ENCODE measurements at places on chromosomes 16 and 17.

DNA sequence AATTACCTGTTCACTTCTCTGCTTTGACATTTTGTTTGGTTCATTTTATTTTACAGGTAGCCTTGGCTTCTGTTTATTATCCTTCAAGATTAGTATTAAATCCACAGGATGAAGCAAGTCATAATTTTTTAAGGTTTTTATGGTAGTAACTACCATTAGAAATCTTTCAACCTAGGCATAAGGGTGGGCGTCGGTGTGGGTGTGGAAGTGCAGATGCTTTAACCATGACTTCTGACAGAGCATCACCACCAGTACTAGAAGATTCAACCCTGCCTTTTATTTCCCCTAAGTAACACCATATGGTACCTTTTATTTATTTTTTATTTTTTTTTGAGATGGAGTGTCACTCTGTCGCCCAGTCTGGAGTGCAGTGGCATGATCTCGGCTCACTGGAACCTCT, 22.7 kb downstream of the AP2B1 start:
- no peak for DNase-seq

GRCh38 chr16:14249291-14250032, 178.3 kb downstream of the MRTFB start:
- peak; percentile 36 for DNase-seq

DNA sequence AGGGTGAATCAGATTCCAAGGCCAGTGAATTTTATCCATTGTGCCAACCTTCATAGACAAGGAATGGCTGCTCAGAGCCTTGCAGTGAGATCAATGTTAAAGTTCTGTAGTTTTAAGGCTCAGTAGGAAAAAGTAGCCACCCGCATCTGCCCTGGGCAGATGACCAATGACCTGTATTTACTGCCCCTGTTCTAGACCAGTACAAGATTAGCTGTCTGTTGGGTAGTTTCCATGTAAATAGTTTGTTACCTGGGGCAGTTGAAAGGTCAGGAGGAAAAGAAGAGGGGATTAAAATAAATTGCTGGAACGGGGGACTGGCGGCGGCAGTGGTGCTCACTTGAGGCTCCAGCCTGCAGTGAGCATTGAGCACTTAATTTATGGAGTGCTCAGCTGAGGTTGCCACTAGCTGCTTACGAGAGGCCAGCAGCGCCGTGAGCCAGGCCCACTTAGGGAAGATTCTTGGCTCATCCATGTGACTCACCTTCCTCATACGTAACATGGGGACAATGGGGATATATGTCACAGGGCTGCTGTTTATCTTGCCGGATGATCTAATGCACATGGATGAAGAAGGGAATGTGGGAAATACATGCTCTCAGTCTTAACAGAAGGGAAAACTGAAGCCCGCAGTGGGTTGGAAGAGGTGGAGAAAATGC, 10.7 kb upstream of the NOS2 start:
- peak; percentile 65 for DNase-seq

- peak; percentile 64 for DNase-seq
These were observed 82.0 kb upstream of the ALOX12 start for GRCh38 chr17:6913608-6914443.

DNA sequence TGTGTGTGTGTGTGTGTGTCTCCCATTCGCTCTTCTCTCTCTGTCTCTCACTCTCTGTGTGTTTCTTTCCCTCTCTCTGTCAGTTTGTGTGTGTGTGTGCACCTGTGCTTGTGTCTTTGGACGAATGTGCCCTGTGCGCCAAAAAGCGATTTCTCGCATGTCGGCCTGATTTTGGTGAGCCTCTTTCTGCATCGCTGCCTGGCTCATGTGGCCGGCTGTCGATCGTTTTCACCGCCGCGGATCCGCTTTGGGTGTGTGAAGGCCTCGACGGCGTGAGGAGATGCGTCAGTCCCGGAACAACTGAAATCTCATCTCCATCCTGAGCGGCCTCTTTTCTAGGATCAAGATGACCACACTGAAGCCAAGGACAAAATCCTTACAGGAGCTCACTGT, 609.0 kb downstream of the KCNJ18 start:
- DNase-seq, result no peak

GRCh38 chr16:14310519-14310991, 239.4 kb downstream of the MRTFB start:
- DNase-seq, result no peak

- no peak for DNase-seq
These were observed 14.8 kb downstream of the CLEC16A start for GRCh38 chr16:10959161-10959560.

GRCh38 chr17:34205401-34205800, 49.7 kb upstream of the CCL2 start:
- peak; percentile 39 for DNase-seq

- DNase-seq, result no peak
These were observed 9.0 kb downstream of the SMYD4 start for GRCh38 chr17:1820528-1821252.

GRCh38 chr17:79779084-79779529, 1.2 kb downstream of the CBX2 start:
- no peak for DNase-seq

- no peak for DNase-seq
These were observed 8.4 kb downstream of the TXNL4B start for GRCh38 chr16:72085002-72085401.

DNA sequence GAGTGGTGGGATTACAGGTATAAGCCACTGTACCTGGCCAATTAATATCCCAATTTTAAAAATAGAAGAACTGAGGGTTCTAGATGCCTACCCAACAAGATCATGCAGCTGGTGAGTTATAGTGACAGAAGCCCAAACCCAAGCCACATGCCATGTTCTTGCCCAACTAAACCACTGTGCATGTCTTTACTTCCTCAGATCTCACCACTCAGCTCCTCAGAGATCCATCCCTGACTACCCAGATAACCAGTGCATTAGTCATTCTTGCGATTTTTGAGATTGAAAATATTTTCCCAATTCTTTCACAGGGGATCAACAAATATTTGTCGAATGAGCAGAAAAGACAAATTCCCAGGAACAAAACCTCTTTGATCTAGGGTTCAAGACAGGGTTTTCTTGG, 303.1 kb downstream of the CBLN1 start:
- no peak for DNase-seq

- DNase-seq, result no peak
These were observed 9.4 kb downstream of the CCDC182 start for GRCh38 chr17:57735707-57736106.

- DNase-seq, result no peak
These were observed 9.8 kb downstream of the CHST6 start for GRCh38 chr16:75485230-75486013.

GRCh38 chr17:13182450-13182849, 164.6 kb upstream of the ELAC2 start:
- no peak for DNase-seq

DNA sequence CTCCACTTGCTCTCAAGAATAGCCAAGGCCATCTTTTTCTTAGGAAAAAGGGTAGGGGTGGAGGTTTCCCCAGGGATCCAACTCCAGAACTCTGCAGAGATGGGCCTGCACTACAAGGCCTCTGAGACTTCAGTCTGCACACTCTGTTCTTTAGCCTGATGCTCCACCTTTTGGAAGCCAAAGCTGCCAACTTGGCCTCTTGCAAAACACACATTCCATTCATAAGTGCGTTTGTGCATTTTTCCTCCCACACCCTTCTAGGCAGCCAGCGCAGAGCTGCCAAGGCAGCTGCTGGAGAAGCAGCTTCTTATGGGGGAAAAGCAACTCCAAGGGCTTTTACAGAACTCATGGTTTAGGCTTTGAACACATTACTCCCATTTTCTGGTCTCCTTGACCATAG, 45.3 kb downstream of the REXO5 start:
- DNase-seq, result no peak

- no peak for DNase-seq
These were observed 37.1 kb upstream of the MYLK3 start for GRCh38 chr16:46785076-46785845.

GRCh38 chr16:22788193-22788530, 25.8 kb upstream of the HS3ST2 start:
- DNase-seq, result peak; percentile 80

GRCh38 chr17:51797150-51797549, 361.4 kb downstream of the CA10 start:
- no peak for DNase-seq

- DNase-seq, result no peak
These were observed 60.2 kb downstream of the WWP2 start for GRCh38 chr16:69822174-69822935.

GRCh38 chr17:38333635-38334295, 10.0 kb downstream of the GPR179 start:
- DNase-seq, result peak; percentile 9

GRCh38 chr17:58995247-58995940, 111.3 kb downstream of the TRIM37 start:
- no peak for DNase-seq

DNA sequence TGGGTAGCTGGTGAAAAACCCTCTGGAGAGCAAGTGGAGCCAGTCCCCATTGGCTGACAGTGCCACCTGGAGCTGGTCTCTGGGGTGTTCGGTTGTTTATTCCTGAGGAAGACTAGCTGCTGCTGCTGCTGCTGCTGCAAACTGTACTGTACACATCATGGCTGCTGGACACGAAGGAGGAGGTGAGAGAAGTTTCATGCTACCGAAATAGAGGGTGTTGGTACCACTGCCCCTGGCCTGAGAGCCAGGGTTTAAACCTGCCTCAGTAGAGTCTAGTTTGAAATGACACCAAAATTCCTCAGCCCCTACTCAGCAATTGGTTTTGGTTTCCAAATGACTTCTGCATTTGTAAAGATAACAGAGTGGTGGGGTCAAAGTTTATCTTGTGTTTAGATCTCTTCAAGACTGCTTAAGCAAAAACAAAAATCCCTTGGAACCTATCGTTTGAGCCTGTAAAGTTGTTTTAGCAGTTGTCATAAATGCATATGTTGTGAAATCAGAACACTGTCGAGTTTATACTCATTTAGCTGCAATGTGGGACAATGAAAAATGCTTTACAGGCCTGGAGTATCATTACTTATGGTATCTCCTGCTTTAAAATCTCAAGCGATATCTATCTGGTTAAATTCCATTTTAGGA, 40.8 kb downstream of the CYB5B start:
- peak; percentile 29 for DNase-seq

GRCh38 chr17:50221266-50221863, 19.9 kb upstream of the COL1A1 start:
- peak; percentile 91 for DNase-seq

DNA sequence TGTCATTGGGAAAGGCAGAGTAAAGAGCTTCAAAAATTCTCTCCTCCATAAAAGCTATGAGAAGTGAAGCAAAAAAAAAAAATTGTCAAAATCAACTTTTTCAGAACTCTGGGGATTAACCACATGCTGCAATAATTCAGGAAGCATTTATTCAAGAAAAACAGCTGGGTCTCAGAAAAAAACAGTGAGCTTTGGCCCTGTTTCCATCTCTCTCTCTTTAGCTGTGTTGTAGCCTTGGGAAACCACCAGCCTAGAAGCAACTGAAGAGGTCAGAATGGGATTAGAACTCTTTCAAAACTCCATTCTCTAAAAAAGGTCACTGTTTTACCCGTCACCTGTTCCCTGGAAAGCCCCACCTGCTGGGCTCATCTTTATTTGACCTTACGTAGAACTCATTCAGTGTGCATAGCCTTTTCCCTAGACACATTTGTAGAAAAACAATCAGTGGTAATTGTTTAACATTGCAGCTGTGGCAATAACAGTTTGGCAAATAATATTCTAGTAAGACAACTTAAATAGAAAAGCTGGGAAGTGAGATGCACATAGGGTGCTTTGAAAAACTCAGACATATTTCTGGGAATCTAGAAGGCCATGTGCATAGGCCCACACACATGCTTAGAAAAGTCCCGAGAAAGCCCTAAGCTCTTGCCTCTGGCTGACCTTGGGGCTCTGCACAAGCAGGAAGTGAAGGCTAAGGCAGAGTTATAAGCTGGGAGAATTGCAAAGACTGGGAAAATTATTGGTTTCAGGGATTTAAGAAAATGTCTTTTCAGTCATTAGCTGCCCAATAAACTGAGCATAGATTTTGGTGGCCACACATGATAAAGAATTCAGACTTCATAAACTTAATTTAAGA, 18.0 kb downstream of the SLC5A11 start:
- no peak for DNase-seq

GRCh38 chr17:15780188-15780587, 48.1 kb downstream of the TBC1D26 start:
- no peak for DNase-seq

All from inflammatory macrophage treated with lipopolysaccharide for 4 hours (primary cell).